ENCODE measurements at places on chromosomes 11 and 22. TPM values are rescaled to one million over a fixed set of nuclear protein-coding genes. Genes with fewer than 3 reads are reported as not detected.

GRCh38 chr11:43403357-43404231, 44.9 kb downstream of the TTC17 start:
- no peak for DNase-seq

DNA sequence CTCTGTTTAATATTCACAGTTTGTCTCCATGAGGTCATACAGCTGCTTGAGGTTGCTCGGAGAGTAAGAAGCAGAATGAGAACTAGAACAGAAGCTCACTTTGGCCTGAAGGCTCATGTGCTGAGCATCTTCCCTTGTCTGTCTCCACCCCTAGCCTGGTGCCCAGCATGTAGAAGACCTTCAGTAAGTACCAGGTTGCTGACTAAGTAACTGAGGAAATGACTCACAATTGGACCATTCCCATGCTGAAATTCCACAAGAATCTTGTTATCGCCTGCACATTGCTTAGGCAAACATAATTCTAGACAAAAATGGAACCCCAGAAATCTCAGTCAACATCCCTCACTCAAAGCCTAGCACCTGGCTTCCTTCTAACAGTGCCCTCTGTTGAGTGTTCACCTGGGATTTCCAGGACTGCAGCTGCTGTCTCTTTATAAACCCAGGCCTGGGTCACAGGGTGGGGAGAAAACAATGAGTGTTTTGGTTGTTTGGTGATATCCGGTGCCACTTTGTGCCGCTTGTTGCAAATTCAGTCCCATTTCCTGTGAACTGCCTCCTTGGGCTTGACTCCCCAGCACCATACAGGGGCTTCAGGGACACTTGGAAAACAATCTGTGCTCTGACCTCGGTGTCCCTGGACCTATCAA, 406.8 kb downstream of the ETS1 start:
- DNase-seq, result no peak

GRCh38 chr11:32659672-32660071, 76.0 kb downstream of the EIF3M start:
- no peak for DNase-seq

SLCO2B1 gene
- 30.1 TPM for total RNA-seq

DBX1 gene
- not detected for total RNA-seq
